ENCODE measurements at places on chromosomes 13 and 19. TPM values are rescaled to one million over a fixed set of nuclear protein-coding genes. Genes with fewer than 3 reads are reported as not detected.

- peaks cover 64% of the 10 kb centered on the region for H3K4me1 ChIP-seq
- no peaks in the 10 kb centered on the region for H3K27me3 ChIP-seq
- no peak for DNase-seq
- H3K36me3 ChIP-seq: peaks cover 35% of the 10 kb centered on the region
Observed at GRCh38 chr19:1267477-1268225, 1.5 kb upstream of the CIRBP start.

DNA sequence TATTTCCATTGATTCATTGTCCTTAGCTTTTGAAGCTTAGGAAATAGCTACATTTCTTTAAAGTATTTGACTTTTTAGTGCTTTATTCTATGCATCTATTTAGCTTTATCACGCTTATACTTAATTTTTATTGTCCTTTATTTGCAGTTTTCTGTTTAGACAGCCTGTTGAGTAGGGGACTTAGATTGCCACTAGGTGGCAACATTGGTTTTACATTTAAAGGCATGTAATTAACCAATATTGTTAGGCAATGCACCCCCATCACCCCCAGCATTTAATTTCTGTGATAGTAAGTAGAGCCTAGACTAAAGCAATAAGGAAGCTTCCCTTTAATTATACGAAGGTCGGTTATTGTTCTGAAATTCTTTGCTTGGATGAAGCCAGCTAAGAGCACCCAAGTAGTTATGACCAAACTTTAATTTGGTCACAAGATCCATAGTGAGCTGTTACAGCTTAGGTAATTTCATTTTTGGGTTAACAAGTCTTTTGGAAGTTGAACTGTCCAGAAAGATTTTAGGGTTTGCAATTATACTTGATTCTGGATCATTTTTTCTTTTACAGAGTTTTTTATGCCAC lies 36.5 kb downstream of the B3GLCT start:
- DNase-seq: no peak
- no peaks in the 10 kb centered on the region for H3K36me3 ChIP-seq
- no peaks in the 10 kb centered on the region for H3K4me1 ChIP-seq
- no peak overlapping the region for H3K27ac ChIP-seq
- no peaks in the 10 kb centered on the region for H3K27me3 ChIP-seq

Gene CYP4F8
- total RNA-seq: not detected

- no peaks in the 10 kb centered on the region for H3K36me3 ChIP-seq
- H3K27me3 ChIP-seq: no peaks in the 10 kb centered on the region
- H3K4me3 ChIP-seq: no peak overlapping the region
- no peaks in the 10 kb centered on the region for H3K4me1 ChIP-seq
- DNase-seq: no peak
Observed at GRCh38 chr13:22740264-22740663, 440.5 kb upstream of the SGCG start.

Data from SJSA1 (cell line).